NCI-H1105 (cell line): ENCODE measurements at places on chromosomes 6 and 20.

DNA sequence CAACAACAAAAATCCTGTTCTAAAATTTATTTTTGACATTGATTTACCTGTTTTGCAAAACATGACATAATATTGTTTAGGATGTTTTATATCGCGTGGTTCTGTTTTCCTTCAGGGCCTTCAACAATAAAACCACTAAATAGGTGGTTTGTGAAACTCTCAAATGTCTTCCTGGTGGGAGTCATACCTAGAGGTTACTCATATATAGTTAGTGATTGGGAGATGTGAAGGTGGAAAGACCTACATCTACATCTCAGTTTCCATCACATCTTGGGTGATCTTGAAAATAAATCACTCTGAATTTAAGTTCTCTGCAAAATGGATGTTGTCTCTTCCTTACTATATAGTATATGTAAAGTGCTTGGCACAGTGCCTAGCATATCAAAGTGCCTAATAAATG, 22.9 kb downstream of the C6orf62 start:
- no peak for DNase-seq

- DNase-seq = peak; percentile 39
Observed at GRCh38 chr6:1464781-1465370, 75.5 kb downstream of the FOXF2 start.

DNA sequence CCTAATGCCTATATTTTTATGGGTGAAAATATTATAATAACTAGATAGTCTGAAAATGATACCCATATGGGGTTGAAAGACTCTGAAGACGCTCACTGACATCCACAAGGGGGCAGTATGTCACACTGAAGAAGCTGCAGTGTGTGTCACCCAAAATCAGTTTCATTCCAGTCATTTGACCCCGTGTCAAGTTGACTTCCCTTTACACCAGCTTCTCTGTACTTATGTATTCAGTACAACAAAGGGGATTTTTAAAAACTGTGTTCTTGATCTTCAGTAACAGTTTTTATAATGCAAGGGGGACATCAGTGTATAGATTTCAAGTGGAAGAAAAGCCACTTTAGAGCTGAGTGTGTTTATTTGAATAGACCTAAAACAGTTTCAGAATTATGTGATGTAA, 19.3 kb downstream of the FAXC start:
- DNase-seq = peak; percentile 34

DNA sequence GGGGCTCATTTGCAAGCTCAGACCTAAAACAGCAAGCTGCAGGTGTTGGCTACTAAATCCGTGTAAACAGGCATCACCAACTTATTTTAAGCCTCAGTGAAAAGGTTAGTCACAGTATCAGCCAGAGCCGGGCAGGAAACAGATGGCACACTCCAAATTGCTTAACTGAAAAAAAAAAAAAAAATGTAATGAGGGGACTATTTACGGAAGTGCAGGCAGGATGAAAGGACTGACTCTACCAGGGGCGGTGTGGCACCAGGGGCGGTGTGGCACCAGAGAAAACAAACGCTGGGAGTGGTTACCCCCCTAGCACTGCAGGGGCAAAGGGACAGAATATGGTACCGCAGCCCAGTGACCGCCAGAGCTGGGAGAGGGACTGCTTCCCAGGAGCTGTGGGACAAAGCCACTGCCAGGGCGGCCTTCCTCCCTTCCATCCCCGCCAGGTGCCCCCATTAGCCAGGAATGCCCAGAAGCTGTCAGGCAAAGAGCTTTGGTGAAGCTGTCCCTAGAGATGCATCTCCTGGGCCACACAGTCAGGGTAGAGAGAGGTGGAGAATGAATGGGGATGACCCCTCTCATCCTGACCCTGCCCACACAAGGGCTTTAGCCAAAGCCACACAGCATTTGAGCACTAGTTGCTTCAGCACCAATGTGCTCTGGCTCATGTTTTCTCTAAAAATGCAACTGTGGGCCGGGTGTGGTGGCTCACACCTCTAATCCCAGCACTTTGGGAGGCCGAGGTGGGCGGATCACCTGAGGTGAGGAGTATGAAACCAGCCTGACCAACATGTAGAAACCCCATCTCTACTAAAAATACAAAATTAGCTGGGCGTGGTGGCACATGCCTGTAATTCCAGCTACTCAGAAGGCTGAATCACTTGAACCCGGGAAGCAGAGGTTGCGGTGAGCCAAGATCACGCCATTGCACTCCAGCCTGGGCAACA, 39.6 kb upstream of the GFOD1 start:
- peak; percentile 54 for DNase-seq

DNA sequence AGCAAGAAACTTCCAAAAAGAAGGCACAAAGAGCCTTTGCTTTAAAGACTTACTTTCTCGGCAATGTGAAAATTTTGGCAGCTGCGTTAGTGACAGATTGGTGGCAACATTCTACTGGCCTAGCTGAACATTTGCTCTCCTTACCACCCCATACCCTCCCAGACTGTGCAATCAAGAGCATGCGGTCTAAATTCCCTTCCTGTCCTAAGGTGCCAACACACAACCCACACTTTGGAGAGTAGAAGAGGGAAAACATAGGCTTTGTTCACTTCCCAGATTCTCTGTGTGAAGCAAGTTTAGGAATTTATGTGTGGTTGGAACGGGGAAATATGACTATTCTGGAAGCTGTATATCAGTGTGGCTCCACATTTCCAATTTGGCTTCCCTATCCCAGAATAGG, 29.8 kb upstream of the NEDD9 start:
- DNase-seq = no peak

DNA sequence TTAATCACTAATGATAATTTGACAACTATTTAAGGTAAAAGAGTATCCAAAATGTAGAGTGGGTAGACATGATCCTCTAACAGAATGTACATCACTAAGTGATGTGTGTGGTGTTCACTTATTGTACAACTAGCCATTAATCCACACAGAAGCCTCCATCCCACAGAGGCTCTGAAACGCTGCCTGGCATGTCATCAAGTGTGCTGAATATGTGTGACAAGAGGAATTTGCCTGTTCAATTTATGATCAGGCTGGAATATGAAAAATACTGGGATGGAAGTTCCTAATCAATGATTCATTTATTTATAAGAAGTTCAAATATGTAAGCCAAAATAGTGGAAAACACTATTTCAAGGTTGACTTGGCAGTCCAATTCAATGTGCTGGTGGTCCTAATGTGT, 72.4 kb downstream of the BACH2 start:
- DNase-seq = no peak

DNA sequence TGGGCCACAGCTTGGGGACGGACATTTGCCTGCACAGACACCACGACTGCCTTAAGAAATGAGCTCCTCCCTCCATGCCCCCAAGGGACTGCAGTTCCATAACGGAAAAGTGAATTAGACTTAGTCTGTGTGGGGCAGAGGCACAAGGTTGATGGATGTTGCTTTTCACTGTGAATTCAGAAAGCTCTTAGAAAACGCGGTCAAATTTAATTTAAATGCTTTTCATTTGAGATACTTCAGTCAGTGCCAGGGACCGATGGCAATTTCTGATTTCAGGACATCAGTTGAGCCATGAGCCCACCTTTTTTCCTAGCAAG, 356.4 kb downstream of the KIF16B start:
- no peak for DNase-seq

GRCh38 chr6:163384510-163384909, 30.0 kb upstream of the QKI start:
- DNase-seq = no peak

DNA sequence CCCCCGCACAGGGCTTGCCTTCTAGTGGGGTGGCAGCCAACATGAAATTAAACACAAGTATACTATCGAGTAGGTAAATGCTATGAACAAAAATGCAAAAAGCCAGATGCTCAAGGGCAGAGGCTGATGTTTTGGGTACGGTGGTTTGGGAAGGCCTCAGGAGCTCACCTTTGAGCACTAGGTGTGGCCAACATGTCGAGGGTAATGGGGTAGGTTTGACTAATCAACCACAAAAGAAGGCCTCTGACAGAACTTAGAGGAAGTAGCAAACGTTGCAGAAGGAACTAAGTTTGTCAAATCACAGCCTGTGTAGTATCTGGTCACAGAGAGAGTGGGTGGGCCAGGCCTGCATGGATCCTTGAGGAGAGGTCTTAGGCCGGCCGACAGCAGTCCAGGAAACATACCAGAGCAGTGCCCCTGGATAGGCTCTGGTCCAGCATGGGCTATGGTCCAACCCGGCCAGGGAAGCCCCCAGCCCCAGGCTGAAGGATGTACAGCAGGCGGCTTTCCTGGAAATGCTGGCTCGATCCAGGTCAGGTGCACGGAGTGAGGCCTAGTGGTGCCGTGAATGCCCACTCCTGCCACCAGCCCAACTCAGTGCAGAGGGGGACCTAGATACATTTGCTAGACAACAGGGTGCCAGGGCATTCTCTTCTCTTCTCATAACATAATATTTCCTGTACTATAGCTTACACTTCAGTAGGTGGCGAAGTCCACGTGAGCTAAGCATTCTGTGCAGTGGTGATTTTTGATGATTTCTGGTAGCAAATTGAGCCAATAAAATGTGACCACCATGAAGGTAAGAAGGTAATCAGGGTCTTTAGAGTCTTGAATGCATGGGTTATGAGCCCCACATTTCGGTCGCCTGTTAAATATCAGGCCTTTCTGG, 56.3 kb upstream of the CD93 start:
- no peak for DNase-seq

GRCh38 chr6:87721311-87721710, 19.3 kb upstream of the AKIRIN2 start:
- DNase-seq = no peak

DNA sequence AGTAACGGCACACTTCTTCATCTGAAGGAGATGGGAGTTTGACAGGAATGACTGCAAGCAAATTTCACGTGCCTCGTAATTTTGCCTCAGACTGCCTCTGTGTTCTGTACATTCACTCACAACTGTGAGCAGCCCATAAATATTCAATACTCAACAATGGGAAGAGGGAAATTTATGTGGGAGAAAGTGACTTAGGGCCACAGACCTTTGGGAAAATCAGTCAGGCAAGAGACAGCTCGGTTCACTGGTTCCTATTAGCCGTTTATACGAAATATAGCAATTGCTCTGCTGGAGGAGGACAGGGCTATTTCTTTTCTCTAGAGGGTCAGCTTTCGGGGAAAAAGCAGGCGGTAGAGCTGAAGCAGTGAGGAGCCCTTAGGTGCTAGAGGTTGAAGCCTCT, 28.0 kb downstream of the OPN5 start:
- DNase-seq = no peak

GRCh38 chr6:142068416-142068815, 64.3 kb upstream of the GJE1 start:
- DNase-seq = no peak

DNA sequence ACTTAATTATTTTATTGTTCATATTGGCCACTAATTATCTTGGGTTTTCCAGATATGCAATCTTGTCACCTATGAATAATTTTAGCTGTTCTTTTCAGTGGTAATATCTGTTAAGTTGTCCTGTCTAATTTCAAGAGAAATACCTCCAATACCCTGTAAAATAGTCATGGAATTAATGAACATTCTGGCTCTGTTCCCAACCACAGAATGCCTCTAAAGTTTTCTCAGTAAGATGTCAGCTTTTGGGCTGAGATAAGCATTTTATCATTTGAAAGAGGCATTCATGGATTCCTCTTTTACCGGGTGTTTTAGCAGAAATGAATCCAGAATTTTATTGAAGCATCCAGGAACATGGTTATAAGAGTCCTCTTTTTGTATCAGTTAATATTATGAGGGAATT, 109.3 kb downstream of the WDR27 start:
- DNase-seq = no peak
